Stimulated activated CD4-positive, alpha-beta T cell treated with anti-CD3 and anti-CD28 coated beads, TNF-alpha, amount 100 ng/mL, for 48 hours (primary cell): ENCODE measurements at places on chromosomes 13 and 19.

DNA sequence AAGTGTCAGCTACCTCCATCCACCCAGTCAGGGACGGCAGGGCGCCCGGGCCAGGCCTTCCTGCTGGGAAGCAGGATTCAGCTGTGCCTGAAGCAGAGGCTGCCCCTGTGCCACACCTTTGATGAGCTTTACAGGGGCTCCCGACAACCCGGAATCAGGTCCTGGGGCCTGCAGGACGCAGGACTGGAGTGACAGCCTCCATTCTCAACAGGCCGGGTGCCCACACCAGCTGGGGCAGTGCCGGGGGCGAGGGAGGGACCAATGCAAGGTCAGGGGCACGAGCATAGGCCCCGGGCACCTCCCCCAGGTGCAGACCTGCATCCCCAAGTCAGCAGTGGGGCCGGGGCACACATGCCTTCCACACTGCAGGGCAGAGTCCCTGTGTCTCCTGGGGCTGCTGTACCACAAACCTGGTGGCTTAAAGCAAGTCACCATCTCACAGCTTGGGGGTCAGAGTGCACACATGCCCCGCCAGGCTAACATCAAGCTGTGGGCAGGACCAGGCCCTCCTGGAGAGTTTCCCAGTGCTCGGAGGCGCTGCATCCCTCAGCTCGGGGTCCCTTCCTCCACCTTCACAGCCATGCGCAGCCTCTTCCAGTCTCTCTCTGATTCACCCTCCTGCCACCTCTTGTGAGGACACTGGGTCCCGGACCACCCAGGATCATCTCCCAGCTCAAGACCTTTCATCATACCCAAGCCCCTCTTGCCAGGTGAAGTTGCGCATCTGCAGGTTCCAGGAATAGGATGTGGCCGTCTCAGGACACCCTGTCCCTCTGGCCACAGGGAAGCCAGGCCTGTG is 13.4 kb downstream of the UBXN6 start:
- no peak for DNase-seq

DNA sequence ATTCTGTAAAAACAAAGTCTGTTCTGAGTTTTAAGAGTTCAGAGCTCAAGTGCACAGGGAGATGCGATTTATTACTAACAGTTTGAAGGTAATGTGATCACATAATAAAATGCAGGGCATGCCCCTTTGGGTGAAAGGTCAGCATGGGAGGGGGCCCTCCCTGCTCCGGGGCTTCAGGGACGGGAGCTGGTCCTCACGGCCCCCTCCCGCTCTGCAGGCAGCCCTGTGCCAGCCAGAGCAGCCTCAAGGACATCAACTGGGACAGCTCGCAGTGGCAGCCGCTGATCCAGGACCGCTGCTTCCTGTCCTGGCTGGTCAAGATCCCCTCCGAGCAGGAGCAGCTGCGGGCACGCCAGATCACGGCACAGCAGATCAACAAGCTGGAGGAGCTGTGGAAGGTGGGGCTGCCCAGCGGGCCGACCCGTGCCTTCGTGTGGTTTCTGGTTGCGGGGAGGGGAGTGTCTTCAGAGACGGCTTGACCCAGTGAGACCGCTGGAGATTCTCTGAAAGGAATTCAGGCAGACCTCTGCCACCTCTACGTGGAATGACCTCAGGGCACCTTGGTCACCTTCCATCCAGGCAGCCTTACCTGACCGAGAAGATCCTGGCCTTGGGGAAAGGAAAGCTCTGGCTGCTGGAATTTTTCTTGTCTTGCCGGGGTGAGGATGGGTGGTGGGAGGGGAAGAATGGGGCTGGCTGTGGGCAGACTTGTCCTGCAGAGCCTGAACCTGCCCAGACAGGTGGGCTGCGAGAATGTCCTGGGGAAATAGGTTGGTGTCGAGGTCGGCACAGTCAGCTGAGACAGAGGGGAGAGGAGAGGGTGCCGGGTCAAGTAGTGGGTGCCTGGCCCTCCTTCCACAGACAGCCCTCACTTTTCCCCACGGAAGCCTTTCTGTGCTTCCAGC is 19.0 kb downstream of the UPF1 start:
- DNase-seq = no peak

DNA sequence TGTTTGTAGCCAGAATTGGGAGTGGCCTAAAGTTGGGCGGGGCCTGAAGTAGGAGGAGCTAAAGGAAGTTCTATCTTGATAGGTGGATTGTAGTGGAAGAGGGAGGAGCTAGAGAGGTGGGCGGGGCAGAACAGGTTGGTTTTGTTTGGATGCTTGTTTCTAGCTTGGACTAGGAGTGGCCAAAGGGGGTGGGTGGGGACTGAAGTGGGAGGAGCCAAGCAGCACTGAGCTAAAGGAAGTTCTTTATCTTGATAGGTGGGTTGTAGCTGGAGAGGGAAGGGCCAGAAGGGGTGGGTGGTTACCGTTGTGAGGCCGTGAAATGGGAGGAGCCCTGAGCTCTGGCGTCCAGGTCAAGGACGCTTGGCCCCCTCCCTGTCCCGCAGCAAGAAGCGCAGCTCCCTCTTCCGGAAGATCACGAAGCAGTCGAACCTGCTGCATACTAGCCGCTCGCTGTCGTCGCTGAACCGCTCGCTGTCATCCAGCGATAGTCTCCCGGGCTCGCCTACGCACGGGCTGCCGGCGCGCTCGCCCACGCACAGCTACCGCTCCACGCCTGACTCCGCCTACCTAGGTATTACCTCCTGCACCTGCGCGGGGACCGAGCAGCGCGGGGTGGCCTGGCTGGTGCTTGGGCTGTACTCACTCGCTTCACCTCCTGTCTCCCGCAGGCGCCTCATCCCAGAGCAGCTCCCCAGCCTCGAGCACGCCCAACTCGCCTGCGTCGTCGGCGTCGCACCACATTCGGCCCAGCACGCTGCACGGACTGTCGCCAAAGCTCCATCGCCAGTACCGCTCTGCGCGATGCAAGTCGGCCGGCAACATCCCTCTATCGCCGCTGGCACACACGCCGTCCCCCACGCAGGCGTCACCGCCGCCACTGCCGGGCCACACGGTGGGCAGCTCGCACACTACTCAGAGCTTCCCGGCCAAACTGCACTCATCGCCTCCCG is 8.0 kb downstream of the DNASE2 start:
- no peak for DNase-seq

DNA sequence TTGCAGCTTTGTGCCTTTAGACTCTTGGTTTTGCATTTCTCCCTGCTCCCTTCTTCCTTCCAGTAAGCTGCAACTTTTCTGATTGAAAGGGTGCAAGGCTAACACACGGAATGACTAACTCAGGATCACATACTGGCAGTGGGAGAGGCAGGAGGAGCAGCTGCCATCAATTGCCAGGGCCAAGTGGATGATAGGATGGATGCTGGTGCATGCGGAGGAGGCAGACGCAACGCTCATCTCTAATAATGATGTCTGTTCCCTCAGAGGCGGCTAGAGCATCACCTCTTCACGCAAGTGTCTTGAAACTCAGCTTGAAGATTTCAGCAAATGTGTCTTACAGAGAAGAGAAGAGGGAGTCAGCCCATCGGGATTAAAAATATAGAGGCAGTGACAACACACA is 49.5 kb upstream of the TPM4 start:
- DNase-seq = no peak

- no peak for DNase-seq
These were observed 9.4 kb downstream of the FLT1 start for GRCh38 chr13:28485551-28485950.
